Muscle of arm (tissue), 14 donors: ENCODE measurements at places on chromosomes 2 and 18.

DNA sequence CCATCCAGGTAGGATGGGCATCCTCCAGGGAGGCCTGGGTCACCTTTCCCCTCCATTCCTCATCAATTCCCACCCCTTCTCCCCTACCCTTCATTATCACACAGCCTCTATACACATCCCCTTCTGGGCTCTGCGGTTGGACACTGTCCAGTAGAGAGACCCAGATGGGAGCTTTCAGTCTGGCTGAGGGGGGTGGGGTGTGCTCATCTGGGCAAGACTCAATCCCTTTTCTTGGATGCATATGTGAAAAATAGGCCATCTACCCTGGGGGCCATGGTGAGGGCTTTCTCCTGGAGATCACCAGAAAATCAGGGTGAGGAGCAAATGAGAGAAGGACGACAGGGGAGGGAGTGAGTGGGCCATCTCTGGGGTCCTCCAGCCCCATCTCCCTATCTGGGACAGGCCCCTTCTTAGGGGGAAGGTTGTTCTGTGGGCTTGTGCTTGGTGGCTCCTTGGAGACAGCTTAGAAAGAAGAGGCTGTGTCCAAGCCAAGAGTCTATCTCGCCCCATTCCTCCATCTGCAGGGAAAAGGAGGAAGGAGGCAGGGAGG is 160.1 kb downstream of the DYSF start:
- DNase-seq = no peak

DNA sequence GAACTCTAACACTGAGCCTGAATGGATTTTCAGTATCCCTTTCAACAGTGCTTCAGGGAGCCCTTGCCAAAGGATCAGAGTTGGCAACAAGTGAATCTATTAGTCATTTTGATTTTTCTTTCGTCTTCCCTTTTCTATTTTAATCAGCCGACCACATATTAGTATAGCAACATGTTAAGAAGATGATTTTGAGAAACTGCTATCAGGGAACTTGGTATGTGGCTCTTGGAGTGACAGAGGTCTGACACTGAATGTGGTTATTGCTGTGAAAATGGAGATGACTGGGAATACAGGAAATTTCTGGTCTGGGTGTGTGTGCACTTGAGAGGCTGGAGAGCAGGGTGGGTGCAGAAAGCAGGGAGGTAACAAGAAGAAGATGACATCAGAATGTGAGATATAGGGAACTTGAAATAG is 28.7 kb upstream of the IL1RL1 start:
- no peak for DNase-seq

DNA sequence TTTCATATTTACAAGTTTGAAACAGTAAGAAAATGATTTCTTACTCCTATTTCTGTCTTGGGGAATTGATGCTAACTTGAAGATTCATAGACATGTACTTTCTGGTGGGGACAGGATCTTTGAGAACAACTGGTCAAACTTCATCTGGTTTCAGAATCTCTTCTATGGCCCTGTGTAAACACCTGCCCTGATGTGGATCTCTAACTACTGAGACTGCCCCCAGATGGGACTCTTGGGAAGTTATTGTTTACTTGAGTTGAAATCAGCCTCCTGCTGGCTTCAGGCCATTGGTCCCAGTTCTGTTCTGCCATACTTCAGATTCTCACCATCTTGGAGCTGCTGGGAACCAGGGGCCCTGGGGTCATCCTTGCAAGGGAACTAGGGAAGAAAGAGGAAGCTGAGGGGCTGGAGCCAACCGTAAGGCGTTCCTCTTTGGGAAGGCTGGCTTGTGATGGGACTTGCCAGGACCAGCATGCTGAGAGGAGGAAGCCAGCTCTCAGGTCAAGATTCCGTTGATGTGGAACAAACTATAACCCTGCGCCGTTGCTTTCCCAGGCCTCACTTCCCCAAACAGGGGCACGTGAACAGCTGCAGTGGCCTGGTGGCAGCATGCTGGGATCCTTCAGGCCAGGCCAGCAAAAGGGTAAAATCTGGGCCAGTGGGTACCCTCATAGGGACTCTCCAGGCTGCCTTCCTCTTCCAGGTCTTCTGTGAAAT is 135.5 kb upstream of the CXCR4 start:
- no peak for DNase-seq

DNA sequence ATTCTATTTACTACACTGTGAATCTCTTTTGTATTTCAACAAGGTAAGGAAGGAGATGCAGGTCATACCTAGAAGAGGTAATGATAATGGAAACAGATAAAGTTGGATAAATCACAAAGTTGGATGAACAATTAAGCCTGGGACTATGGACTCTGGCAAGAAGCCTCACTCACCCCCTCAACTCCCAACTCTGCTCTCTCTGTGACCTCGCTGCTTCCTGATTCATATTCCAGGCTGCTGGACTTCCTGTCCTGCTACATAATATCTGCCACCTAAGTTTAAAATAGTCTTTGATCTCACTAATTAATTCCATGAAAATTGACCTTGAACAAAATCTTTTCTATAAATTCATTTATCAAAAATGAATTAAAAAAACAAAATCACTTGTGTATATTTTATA is 215.3 kb downstream of the CALCRL start:
- DNase-seq = no peak

DNA sequence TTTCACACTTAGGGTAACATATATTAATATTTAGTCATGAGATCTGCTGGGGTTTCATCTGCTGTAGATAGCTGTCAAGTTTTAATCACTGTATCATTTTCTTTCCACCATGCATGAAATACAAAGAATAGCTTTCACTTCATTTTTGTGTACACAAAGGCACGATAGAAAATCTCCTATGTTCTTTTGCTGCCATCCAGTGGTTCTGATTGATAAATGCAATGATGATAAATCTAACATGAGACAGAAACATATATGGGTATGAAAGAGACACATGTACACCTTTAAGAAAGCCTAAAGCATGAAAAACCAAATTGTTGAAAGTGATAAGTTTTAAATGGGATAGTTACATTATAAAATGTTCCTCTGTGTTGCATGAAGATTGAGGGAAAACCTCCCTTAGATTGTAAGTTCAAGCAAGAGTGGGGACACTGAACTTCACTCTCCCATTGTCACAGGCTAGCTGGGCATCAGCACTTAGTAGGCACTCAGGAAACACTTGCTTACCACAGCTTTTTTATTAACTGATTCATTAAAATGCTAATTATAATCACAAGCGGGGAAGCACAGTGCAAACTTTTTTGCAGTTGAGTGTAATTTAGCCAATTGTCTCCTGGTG is 31.2 kb downstream of the C1D start:
- peak; percentile 63 for DNase-seq

GRCh38 chr18:10003866-10004265 is 90.0 kb downstream of the VAPA start:
- DNase-seq = no peak

- no peak for DNase-seq
Observed at GRCh38 chr18:62767836-62768557, 52.7 kb downstream of the PHLPP1 start.

- no peak for DNase-seq
Observed at GRCh38 chr2:71586471-71586870, 133.1 kb downstream of the DYSF start.

DNA sequence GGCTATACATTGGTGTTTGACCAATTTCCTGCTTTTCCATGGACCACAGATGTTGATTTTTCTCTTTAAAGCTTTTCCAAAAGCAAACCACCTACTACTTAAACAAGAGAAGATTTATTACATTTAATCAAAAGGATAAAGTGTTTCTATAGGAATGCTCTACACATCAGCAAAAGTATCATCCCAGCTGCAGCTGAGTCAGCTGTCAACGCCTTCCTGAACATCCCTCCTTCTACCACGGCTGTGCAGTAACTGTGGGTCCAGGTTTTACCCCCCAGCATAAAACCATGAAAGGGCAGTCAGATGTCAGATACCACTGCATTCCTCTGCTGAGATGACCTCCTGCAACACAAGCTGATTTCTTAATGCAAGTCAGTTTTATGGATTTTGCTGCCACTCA is 524.5 kb upstream of the MEX3C start:
- DNase-seq = no peak

- DNase-seq = peak; percentile 26
Observed at GRCh38 chr18:34650121-34650545, 60.0 kb upstream of the DTNA start.

- no peak for DNase-seq
Observed at GRCh38 chr2:184735611-184736010, 137.3 kb downstream of the ZNF804A start.

- no peak for DNase-seq
Observed at GRCh38 chr2:145356056-145356455, 836.1 kb upstream of the ZEB2 start.

DNA sequence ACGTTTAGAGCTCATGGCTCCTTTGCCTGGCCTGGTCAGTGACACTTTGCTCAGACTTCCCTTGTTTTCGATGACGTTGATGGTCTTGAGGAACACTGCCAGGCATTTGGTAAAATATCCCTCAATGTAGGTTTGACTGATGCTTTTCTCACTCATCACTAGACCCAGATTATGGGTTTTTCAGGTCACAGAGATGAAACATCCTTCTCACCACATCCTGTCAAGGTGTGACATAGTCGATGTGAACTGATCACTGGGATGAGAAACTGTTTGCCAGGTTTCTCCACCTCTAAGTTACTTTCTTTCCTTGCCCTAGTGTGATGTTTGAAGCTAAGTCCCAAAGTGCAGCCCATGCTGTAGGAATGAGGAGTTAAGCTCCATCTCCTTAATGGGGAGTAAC is 81.5 kb downstream of the AFF3 start:
- DNase-seq = no peak

DNA sequence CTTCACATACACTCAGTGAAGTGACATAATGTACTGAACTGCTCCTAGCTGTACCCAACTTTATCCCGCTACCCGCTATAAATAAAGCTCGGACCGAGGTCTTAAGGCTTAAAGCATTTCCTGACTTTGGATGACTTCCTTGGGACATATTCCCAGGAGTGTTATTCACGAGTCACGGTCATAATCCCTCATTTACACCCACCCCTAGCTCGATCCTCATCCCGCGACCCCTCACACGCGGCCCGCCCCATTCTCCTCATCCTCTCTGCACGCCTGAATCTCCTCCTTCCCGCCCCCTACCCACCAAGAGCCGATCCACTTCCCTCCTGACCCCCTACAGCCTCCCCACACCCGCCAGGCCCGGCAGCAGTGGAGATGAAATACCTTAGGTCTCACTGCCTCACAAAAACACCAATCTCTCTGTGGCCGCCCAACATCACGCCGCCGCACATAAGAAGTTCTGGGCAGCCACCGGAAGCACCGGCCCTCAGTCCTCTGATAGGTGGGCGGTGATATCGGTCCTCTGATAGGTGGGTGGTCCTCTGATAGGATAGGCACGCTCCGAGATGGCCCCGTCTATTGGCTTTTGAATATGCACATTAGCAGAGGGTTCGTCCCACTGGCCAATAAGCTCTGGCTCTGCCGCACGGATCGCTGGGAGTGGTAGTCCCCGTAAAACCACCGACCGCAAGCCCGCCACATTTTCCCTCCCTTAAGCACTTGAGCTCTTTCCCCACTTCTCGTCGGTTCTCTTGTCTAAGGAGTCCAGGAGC is at the start of gene WDCP:
Gene WDCP (minus strand): TSS at position 462 of the 773 bp plus-strand sequence. CDS start 7,897 bp downstream, outside the sequence.
- DNase-seq = peak; percentile 96

DNA sequence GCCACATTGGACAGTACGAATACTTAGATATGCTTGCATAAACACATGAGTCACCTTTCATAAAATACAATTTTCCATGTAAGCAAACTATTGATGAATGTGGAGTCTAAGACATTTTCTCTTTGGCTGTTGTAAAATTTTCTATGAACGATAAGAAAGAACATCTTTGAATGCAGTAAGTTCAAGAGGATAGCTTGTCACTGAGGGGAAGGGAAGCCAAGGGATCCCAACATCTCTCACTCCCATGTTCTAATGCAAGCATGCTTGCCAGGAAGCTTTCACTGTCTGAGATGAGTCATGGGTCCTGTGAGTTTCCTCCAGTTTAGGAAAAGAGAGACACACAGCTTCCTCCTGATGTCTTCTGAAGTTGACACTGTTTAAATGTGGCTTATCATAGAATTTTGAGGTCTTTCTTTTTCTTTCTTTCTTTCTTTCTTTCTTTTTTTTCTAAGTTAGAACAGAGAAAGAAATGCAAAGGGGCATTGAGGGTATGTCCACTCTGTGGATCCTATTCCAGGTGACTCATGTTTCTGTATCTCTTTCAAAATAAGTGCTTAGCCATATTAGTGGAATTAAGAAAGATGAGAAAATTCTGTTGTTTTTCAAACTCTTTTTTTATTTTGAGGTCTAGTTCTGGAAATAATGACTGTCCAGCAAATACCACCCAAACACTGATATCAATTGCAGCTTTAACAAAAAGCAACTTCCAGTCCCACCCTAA is 146.6 kb downstream of the RDH14 start:
- no peak for DNase-seq

DNA sequence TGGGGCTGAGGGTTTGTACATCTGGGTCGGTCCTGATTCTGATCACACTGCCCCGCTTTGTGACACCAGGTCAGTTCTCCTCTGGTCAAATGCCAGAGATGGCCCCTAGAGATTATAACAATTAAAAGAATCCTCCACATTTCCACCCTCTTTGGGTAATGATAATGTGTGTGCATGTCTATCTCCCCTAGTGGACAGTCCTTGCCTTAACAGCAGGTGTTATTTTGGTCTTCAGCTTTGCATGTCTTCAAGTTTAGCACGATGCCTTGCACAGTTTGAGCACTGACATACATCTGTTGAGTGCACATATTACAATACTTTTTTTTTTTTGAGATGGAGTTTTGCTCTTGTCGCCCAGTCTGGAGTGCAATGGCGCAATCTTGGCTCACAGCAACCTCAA is 25.7 kb upstream of the COX7A2L start:
- DNase-seq = no peak

DNA sequence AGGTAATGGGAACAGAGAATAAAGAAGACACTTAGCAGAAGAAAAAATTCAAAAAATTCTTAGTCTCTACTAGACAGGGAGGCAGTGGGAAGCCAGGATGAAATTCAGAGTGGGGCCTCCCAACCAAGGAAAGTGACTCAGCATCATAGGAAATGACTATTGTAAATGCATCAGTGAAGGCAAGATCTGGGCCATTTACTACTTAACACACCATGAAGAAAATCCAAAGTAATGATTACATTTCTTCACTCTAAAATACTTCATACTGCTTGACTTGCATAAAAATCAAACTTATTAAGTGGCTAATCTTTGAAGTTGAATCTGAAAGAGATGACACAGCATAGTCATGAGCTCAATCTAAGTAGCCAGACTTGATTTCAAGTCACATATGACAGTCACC is 405.8 kb upstream of the SLC39A10 start:
- no peak for DNase-seq

- no peak for DNase-seq
Observed at GRCh38 chr2:55843994-55844345, 79.6 kb downstream of the EFEMP1 start.
